ENCODE measurements at places on chromosomes 12 and 14.

DNA sequence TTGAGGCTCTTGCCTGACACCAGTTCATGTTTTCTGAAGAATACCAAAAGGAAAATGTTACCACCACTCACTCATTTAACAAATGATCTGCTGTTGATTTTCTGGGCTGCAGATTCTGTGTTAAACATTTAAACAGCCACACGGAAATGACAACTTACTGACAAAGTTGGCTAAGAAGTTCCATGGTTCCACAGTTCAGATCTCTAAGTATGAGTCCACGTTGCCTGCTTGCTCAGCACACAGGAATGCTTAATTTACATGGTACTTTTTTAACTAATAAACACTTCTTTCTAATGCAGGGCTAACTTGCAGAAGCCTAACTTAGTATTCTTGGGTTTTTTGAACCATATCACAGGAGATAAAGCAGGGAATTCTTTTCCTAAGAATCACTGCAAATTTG, 34.7 kb downstream of the PTGER2 start:
- no peak for DNase-seq

DNA sequence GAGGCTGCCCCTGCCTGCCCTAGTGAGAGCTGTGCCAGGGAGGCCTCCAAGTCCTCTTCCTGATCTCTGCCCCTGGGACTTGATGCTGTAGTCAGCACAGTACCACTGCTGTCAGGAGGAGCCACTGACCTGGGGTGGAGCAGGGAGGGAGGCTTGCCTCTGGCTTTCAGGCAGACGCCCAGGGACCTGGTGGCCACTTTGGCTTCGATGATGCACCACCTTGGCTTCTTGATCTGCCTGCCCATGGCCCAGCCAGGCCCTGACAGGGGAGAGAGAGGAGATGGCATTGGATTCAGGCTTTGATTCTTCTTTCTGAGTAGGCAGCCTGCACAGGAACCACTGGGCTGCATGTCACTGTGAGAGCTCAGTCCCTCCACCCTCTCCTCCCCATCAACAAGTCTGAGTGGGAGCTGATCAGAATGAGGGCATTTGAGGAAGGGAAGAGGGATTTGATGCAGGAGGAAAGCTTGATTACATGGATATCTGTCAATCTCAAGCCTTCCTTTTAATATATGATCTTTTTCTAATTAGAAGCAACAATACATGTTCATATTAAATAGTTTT, 24.7 kb downstream of the TMEM63C start:
- no peak for DNase-seq

GRCh38 chr14:103716091-103716801, 636 bp downstream of the ZFYVE21 start:
- no peak for DNase-seq

DNA sequence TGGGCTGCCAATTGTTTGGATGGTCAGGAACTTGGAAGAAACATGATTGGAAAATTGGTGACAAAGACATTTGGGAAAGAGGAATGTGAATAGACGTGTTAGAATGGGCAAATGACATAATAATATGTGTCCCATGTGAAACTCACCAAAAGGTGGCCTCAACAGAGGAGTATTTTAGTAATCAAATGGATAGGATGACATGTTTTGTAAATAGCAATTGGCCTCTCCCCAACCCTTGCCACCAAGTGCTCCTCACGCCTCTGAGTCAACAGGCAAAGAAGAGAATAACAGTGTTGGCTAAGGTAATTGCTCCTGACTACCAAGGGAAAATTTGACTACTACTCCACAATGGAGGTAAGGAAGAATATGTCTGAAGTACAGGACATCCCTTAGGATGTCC, 81.4 kb downstream of the ATXN7L3B start:
- no peak for DNase-seq

DNA sequence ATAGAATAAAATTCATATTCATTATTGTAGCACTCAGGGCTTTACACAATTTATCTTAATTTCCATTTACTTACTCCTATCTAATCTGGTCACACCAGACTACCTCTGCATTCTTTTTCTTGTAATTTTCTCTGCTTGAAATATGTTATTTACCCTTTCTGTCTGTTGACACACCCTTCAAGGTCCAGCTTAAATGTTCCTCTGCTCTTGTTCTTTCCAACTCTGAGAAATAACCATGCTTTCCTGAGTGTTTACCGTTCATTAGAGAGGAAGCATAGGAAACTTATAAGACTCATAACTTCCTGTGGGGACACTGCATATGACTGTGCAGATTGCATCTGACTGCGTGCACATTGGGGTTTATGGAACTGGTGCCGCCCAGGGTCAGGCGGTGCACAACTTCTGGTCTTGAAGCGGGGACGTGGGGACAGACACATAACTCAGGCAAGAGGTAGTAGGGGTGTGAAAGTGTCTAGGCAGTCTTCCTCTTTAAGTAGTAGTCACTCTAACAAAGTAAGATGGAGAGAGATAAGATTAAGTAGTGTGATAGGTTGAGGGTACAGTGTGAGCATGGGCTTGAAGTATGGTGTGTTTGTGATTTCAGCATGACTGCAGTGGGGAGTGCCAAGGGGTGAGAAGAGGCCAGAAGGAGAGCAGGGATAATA, 42.6 kb upstream of the FOXJ2 start:
- DNase-seq = no peak

- DNase-seq = no peak
Measured at GRCh38 chr12:47799357-47799955, 20.2 kb downstream of the HDAC7 start.

Data from right hindlimb (tissue), 1 donor.